Skin of body (tissue), 3 donors: ENCODE measurements at places on chromosomes 2 and 18. TPM values are rescaled to one million over a fixed set of nuclear protein-coding genes. Genes with fewer than 3 reads are reported as not detected.

Gene STARD6
- not detected for total RNA-seq

Gene MC2R
- not detected for total RNA-seq

DNA sequence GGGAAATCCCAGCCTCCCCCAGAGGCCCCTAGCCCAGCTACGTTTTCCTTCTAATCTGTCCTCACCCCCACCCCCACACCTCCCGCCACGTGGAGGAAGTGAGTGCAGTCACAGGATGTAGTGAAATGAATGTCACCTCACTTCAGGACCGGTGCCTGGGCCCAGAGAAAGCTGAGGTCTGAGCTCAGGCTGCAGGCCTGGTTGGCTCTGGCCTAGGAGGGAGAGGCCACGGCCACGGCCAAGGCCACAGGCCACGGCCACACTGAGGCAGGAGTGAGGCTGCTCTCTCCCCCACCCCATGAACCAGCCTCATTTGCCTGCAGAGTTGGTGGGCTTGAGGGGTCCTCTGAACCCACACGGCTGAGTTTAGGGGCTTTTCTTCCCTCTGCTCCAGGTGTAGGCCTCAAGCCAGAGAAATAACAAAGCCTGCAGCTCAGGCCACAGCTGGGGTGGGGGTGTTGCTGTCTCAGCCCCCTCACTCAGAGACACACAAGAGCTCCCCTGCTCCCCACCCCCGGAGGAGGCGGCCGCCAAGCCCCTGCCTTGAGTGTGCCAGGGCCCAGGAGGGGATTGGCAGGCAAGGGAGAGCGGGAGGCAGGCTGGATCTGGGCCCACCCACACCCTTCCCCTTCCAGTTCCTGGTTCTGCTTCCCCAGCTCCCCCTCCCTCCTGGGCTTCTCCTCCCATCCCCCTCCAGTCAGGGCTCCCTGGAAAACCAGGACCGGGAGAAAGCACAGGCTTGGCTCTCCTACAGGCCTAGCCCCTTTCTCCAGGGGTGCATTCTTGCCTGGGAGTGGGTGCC lies 27.0 kb downstream of the DNMT3A start:
- DNase-seq = peak; percentile 81

Gene EIF2B4
- total RNA-seq = 23.5 TPM

- peak; percentile 93 for DNase-seq
Measured at GRCh38 chr18:59041819-59042815, 97.6 kb upstream of the SEC11C start.
